Mononuclear cell (primary cell): ENCODE measurements at places on chromosomes 13 and 19. TPM values are rescaled to one million over a fixed set of nuclear protein-coding genes. Genes with fewer than 3 reads are reported as not detected.

The ANGPTL8 gene
- not detected for total RNA-seq

The BABAM1 gene
- total RNA-seq: 27.3 TPM

The VSTM2B gene
- total RNA-seq: not detected

The TIMM29 gene
- total RNA-seq: 29.3 TPM

The BCKDHA gene
- 30.2 TPM for total RNA-seq

The SSC5D gene
- 0.10 TPM for total RNA-seq
